Cortex of kidney (tissue), 1 donor: ENCODE measurements at places on chromosomes 12 and 14.

GRCh38 chr14:64573109-64573508 lies 23.3 kb downstream of the PPP1R36 start:
- DNase-seq, result no peak

DNA sequence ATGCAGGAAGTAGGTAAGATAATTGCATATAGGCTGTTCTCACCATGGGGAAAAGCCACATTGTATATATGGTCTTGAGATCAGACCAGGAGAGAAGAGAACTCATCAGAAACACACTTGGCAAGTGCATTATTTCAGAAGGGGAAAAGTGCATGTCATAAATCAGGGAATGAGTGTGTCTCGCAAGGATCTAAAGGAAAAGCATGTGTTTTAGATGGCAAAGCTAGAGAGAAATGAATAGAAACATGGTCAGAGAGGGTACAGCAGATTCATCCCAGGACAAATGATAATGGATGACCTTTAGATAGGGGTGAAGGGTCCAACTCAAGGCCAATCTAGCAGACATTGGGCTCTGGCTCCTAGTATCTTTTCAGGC lies 230.2 kb upstream of the NAV3 start:
- no peak for DNase-seq

DNA sequence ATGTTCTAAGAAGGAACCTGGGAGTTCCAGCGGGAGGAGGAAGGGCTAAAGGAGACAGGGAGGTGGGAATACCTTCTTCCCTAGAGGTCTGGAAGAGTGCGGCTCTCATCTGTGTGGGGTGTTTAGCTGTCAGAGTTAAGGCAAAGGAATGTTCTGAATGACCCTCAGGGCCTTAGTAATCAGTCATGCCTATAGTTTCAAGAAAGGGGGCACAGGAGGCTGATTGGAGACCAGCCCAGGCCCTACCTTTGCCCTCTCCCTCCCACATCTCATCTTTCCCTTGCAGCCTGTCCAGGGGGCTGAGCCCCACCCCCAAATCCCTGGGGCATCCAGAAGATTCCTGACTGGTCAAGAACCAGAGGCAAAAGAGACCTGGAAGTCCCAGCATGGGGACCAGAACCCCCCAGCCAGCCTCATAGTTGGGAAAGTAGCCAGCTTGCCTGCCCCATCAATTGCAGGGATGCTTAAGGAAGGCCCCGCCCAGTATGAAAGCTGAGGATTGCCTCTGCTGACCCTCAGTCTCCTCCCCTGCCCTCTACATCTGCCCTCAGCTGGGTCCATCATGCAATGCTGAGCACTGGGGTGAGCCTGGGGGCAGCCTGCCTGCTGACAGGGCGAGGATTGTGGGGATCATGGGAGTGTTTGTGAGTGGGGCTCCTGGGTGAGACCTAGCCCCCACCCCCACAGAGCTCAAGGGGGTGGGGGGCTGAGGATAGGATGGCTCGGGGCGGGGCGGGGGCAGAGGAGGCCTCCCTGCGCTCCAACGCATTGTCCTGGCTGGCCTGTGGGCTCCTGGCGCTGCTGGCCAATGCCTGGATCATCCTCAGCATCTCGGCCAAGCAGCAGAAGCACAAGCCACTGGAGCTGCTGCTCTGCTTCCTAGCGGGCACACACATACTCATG lies 1.8 kb downstream of the GPR162 start:
- no peak for DNase-seq

DNA sequence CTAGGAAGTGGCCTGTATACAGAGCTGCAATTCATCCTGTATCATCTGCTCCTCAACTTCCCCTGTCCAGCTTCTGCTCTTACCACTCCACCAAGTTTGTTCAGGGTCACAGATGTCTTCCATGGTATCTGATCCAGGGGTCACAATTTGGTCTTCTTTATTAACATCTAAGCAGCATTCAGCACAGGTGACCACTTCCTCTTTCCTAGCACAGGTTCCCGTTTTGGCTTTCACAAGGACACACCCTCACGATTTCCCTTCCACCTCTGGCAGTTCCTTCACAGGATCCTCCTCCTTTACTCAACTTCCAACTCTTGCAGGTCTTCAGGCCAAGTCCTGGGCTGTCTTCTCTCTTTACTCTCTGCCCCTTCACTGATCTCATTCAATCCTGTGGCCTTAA lies 93.6 kb downstream of the TTC7B start:
- DNase-seq, result no peak

- no peak for DNase-seq
These were observed 2.2 kb upstream of the NFKBIA start for GRCh38 chr14:35406506-35407305.

GRCh38 chr14:82421286-82421685 lies 887.6 kb upstream of the SEL1L start:
- DNase-seq, result no peak

DNA sequence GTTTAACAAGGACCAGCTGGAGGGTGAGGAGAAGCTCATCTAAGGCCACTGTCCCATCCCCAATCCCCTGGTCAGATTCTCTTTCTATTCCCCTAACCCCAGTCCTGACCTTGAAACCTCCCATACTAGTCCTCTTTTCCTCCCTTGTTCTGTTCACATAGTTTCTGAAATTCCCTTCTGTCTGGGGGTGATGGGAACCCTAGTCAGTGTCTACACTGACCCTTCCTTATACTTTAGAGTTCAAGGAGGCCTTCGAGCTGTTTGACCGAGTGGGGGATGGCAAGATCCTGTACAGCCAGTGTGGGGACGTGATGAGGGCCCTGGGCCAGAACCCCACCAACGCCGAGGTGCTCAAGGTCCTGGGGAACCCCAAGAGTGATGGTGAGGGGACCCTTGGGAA lies 2.4 kb downstream of the MYL6B start:
- no peak for DNase-seq

DNA sequence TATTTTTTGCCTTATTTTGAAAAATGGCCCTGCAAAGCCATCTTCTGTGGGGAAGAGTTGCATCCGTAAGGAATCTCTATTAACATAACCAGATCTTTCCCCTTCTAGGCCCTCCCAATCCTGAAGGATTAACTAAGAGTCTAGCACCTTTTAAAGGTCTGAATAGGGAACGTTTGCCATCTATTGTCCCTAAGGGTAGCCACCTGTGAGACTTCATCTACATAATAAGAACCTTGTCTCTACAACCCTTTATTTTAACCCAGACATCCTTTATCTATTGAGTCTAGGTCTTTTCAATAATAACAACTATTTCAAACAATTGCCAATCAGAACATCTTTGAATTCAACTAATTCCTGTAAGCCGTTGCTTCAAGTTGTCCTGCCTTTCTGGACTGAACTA lies 4.4 kb downstream of the EDDM3B start:
- DNase-seq, result no peak

DNA sequence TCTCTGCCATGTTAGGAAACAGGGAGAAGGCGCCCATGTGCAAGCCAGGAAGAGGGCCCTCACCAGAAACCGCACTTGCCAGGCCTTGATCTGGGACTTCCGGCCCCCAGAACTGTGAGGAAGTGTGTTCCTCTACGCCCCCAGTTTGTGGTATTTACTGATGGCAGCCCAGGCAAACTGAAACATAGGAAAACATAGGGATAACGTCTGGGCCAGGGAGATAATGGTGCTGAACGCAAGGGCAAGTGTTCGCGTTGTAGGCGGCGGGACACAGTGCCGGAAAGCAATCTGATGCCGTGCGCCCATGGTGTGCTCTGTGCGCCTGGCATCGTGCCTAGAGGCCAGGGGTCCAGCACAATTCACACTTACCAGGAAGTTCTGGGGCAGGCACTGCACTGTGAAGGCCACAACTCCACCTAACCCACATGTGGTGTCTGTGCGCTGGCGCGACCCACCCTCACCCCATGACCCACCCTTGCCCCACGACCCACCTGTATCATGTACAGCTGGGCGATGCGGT lies 53.6 kb downstream of the ARL6IP4 start:
- DNase-seq, result no peak

DNA sequence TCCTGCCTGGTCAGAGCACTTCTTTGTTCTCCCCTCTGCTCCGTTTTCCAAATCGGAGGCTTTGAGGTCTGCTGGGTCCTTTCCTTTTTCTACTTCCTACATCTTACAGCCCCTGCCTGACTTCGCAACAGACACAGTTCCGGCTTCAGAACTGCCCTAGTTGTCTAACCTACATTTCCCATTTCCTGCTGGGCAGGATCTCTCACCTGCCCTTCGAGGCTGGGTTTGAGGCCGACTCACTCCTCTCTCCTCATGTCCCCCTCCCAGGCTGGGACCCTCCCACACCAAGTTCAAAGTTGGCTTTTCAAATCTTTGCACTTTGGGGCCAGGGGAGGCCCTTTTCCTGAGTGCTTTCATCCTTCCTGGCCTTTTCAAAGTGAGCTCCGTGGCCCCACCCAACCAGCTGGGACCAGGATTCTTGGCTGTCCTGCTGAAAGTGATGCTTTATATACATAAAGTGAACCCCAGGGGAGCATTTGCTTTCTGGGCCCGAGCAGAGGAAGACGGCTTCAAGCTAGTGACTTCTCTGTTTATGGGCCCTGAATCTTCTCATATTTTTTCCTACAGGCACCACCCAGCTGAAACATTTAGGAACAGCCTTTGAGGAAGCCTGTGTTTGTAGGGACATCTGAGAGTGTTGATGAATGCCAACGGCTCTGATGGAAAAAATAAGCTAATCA lies 281.0 kb upstream of the CRY1 start:
- DNase-seq, result no peak

GRCh38 chr12:124232654-124232987 lies 62.3 kb upstream of the RFLNA start:
- no peak for DNase-seq

DNA sequence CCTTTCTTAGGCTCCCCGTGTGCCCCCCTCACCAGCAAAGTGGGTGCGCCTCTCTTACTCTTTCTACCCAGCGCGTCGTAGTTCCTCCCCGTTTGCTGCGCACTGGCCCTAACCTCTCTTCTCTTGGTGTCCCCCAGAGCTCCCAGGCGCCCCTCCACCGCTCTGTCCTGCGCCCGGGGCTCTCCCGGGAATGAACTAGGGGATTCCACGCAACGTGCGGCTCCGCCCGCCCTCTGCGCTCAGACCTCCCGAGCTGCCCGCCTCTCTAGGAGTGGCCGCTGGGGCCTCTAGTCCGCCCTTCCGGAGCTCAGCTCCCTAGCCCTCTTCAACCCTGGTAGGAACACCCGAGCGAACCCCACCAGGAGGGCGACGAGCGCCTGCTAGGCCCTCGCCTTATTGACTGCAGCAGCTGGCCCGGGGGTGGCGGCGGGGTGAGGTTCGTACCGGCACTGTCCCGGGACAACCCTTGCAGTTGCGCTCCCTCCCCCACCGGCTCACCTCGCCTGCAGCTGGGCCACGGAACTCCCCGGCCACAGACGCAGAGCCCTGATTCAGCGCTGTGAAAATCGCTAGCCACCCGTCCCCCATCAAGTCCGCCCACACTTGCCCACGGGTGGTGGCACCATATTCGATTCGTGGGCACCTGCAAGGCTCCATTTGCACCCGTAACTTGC lies 1.3 kb downstream of the TMEM233 start:
- DNase-seq, result no peak

GRCh38 chr12:1836854-1837421 lies 16.6 kb downstream of the LRTM2 start:
- no peak for DNase-seq

DNA sequence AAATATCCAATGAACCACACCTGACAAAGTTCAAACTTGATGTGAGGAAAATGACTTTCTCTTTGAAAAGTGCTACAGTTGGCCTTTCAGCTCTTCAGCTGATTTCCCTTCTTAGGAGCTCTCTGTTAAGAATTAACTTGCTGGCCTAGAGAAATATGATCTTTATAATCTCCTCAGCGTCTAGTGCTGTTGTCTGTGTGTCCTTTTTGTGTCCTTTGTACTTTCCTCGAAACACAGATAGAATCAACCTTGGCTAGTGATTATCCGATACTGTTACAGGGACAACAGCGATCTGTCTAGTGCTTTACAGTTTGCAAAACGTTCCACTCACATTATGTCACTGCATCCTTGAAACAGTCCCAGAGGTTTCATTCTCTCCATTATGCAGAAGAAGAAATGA lies 162.8 kb upstream of the RMST start:
- no peak for DNase-seq

DNA sequence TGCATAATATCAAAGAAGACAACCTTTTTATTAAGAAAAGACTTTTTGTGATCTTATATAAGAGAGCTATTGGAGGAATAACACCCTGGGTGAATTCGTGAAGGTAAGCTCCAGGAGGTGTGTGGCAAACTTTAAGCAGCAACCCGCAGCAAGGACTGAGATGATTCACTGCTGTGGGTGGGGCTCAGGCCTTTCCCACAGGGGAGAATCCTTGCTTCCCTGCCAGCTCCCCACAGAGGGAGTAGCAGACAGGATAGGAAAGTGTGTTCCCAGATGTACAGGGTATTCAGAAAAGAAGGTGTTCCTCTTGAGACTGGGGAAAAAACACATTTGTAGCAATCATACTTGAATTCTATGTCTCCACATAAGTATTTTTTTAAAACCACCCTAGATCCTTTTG lies 9.2 kb downstream of the NDUFA12 start:
- DNase-seq, result no peak

DNA sequence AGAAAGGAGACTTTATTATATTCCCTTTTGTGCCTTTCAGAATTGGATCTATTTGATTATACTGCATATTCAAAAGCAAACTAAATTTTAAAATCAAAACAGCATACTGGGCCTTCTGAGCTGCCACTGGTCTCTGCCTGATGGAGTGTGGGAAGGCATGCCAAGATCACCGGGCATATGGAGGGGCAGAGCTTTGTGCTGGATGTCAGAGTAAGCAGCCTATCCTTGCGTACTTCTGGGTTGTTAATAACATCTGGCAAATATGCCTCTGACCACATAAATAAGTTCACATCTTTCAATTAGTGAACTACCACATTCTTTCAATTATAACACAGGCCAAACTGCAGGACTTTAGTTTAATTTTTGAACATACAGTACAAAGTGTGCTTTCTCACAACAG lies 18.3 kb downstream of the MLH3 start:
- no peak for DNase-seq

GRCh38 chr14:75213172-75213571 lies 36.8 kb upstream of the TMED10 start:
- no peak for DNase-seq

GRCh38 chr14:57382283-57382682 lies 8.1 kb upstream of the NAA30 start:
- no peak for DNase-seq

GRCh38 chr12:29103539-29103974 lies 45.5 kb upstream of the FAR2 start:
- DNase-seq, result no peak

DNA sequence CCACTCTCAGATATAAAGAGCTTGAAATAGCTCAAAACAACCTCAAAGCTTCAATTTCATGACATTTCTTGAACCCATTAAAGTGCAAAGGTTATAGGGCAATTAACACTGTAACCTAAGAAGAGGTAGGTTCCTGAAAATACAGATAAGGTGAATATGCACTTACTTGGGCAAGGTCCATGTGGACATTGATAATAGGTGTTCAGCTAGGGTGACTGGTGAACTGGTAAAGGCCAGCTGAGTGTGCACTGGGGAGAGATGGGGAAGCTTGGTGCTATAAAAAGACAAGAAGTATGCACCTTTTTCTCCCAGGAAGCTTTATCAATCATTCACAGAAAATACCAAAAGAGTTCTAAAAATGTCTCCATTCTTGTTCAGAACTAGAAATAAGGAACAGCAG lies 418.6 kb downstream of the SLC16A7 start:
- no peak for DNase-seq
